ENCODE measurements at places on chromosomes 12 and 14.

DNA sequence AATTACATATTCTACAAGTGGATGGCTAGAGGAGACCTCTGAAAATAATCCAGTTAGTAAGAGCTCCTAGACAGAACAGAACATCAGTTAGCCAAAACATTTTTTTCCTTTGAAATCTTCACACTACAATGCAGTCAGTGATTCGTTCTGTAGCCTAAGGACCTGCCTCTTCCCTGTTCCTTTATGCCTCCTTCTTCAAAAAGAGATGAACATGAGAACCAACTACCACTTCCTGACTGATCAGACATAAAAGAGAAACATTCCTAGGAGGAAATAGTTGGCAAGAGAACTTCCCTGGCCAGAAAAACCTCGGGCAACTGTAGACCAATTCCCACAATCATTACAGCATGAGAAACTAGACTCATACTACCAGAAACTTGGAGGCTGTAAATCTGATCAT is 29.4 kb downstream of the ITPR2 start:
- DNase-seq, result no peak

- DNase-seq, result no peak
Observed at GRCh38 chr14:55398679-55399078, 13.0 kb downstream of the ATG14 start.

GRCh38 chr12:25155022-25155576 is 39.9 kb downstream of the DNAI7 start:
- no peak for DNase-seq

- DNase-seq, result no peak
Observed at GRCh38 chr14:69692594-69692993, 74.3 kb upstream of the SRSF5 start.

DNA sequence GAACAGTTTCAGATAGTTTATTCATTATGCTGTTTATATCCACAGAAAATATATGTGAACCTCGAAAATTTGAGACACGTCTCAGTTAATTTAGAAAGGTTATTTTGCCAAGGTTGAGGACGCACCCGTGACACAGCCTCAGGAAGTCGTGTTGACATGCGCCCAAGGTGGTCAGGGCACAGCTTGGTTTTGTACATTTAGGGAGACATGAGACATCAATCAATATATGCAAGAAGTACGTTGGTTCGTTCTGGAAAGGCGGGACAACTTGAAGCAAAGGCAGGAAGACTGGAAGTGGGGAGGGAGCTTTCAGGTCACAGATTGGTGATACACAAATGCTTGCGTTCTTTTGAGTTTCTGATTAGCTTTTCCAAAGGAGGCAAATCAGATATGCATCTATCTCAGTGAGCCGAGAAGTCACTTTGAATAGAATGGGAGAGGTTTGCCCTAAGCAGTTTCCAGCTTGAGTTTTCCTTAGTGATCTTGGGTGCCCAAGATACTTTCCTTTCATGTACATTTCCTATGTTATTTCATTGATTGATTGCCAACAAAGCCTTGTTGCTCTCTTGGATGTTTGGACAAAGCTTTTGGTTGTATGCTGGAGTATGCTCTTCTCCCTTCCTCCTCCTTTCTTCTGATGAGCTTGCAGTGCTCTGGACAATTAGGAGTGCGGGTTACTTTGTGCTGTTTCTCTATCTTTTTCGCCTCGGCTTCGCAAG is 3.2 kb downstream of the SNAPC1 start:
- no peak for DNase-seq

DNA sequence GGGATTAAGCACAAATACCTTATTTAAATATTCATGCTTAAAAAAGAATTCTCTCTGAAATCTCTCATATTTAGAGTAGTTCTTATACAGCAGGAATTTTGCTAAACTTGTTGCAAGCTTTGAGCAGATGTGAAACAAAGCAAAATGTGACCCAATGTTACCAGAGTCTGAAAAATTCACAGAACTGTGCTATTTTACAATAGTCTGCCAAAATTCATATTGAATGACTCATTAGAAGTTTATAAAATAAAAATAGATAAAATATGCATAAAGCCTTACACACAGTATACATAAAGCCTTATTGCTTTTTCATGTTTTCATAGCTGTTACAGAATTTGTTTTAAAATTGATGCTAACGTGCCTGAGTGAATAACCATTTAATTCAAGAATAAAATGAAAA is 17.8 kb upstream of the RHOJ start:
- DNase-seq, result no peak

GRCh38 chr12:27975222-27976136 is 2.9 kb upstream of the PTHLH start:
- DNase-seq, result no peak

- DNase-seq, result no peak
Observed at GRCh38 chr14:59463787-59464485, 1.2 kb downstream of the GPR135 start.

GRCh38 chr14:45140661-45141187 is 5.0 kb downstream of the FANCM start:
- DNase-seq, result no peak

DNA sequence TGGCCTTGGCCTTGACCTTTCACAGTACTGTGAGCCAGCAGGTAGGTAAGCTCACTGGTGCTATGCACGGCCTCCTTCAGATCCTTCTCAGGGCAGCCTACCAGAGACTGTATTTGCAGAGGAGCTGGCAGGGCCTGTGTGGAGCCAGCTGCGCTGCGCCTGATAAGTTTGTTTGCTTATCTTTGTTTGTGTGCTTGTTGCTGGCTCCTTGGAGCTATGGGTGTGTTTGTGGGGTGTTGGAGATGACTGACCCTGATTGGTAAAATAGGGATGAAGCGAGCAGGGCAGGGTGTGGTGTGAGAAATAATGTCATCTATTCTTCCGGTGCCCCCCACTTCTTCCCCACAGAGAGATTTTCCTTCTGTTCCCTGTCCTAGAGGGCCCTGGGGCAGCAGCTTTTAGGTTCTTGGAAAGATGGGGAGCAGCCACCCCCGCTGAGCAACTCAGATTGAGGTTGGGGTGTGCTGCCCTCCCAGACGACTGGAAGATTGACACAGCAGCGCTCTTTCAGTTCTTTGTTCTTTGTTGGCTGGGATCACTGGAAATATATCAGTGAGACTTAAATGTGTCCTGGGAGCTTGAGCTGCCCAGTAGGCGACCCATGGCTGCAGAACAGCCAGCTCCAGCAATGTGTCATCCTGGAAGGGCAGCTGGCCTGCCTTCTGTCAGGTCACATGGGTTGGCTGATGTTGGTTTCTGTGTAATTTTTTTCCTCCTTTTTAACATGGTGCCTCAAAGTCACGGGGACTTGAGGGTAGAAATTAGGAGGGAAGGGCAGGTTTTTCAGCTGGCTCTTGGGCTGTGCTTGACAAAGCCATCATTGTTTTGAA is 19.6 kb downstream of the MLXIP start:
- DNase-seq, result no peak

GRCh38 chr12:65492998-65493912 is 214.8 kb downstream of the MSRB3 start:
- DNase-seq, result no peak

- no peak for DNase-seq
Observed at GRCh38 chr12:52655720-52656124, 3.7 kb upstream of the KRT2 start.

DNA sequence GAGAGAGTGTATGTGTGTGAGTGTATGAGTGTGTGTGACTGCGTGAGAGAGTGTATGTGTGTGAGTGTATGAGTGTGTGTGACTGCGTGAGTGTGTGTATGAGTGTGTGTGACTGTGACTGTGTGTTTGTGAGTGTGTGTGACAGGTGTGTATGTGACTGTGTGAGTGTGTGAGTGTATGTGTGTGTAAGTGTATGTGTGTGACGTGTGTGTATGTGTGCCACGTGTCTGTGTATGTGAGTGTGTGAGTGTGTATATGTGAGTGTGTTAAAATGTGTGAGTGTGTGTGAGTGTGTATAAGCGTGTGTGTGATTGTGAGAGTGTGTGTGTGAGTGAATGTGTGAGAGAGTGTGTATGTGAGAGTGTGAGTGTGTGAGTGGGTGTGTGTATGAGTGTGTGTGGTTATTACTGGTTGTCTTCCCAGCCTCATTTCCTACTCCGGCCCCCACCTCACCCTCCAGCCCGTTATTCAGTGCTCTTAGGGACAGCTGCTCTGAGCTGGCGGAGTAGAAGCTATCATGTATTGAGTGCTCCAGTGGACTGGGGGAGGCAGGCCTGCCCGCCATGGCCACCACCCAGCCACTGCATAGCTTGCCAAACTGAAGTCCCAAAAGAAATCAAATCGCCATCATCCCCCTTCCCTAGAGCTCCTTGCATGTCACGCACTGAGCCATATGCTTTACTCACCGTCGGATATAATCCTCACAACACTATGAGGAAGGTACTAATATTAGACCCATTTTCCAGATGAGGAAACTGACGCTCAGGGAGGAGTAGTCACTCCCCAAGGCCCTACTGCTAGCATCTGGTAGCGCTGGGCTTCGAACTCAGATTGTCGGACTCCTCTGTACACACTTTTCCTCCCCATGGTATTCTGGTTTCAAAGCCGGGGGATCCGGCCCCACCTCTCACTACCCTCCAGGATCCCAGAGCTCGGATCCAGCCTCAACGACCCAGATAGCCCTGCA is 10.3 kb upstream of the MYL2 start:
- no peak for DNase-seq

- no peak for DNase-seq
Observed at GRCh38 chr14:87896393-87897380, 96.3 kb downstream of the GALC start.

- no peak for DNase-seq
Observed at GRCh38 chr14:49858383-49858782, 5.8 kb upstream of the NEMF start.
